HCEC 1CT (cell line): ENCODE measurements at places on chromosomes 16 and 17.

DNA sequence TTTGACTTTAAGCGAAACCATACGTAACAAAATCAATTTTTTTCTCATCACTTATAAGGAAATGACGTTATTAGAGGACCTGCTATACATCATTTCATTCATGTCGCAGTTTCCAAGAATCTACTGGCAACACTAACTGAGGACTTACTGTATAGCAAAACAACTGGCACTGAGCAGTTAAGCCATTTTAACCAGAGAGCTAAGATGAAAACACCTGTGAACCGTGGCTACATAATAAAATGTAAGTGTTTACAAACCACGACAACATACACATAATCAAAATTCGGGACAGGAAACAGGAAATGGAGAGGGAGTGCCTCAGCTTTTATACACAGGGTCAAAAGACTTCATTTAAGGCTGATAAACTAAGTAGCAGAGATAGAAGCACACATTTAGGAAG is 29.5 kb downstream of the METTL16 start:
- DNase-seq = no peak

DNA sequence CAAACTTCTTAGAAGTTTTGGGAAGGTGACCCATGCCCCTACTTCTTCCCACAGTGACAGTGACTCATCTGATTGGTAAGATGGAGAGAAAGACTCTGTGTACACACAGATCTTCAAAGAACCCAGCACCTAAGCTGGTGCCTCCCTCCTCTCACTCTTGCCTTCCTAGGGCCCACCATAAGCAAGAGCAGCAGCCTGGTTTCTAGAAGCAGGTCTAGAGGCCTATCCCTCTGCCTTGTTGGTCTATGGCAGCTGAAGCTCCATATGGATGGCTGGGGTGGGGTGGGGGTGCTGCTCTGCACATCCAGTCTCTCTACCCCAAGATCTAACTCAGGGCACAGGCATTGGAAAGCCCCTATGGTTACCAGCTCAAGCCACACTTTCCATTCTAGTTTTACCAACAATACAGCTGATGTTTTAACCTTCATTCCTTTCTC is 47.5 kb downstream of the STAT3 start:
- no peak for DNase-seq

DNA sequence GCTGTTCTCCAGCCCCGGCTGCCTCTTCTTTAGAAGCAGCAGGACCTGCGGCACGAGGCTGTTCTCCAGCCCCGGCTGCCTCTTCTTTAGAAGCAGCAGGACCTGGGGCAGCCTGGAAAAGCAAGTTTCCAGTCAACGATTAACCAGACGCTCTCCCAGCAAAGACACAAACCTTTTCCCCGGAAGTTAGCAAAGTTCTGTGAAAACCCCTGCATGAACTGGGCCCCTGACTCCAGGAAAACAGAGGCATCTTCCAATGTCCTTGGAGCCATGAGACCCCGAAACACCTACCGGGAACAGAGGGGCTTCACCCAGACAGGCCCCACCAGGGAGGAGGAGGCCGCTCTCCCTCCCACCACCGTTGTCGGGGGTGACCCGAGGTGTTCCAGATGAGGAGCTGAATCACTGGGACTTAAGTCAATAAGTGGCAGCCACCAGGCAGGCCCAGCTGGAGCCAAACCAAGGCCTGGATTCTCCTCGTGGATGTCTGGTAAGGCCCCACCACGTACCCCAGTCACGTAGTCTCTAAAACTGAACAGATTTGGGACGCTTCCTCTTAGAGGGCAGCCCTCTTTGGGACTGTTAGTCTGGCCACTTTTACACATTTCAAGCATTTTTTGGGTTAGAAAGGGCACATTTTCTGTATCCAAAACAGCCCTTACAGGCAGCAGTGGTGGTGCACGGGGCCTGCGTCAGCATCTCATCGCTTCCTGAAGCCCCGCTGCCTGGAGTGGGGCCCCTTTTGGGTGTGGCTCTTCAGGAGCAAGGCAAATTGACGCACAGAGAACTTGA is at the start of gene RPH3AL:
TSS of gene RPH3AL (minus strand) at position 387 of the 792 bp plus-strand sequence. CDS start 25,264 bp downstream, outside the sequence.
- DNase-seq = no peak

GRCh38 chr16:57159447-57159846 is 26.4 kb downstream of the PSME3IP1 start:
- DNase-seq = no peak

DNA sequence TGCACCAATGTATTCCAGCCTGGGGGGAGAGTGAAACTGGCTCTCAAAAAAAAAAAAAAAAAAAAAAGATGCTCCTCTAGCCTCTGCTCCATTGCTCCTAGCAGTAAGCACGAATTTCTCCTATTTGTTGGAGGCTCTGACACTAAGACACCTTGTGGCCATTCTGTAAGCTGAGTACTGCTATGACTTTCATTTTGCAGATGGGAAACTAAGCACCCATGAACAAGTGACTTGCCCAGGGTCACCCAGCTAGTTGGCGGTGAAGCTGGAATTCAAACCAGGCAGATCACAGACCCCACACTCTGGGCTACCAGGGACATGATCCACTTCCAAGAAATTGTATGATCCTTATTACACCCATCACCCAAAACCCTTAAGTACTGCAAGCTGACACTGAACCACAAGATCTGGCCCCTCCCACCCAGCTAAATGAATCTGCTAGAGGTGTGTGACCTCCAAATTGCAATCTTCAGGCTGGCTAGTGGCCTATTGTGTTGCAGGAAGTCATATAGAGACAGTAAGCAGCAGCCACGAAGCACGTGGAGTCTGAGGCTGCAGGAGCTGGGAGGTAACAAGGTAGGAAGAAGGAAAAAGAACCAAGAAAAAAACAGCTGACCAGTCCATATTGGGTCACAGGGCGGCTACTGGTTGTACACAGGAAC is 209.4 kb downstream of the XYLT1 start:
- no peak for DNase-seq

DNA sequence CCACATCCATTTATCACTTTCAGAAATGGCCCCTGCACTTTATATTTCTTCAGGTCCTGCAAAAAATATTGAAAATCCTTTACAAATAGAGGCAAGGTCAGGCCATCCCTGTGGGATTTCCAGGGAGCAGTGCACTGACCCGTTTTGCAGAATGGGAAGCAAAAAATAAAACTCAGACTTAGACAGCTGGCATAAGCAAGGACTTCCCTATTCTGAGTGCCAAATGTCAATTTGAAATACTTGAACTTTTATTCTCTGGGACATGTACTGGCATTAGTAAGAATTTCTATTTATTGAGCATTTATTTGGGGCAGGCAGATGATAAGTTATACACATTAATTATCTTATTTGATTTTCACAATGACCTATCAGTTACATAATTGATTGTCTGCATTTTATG is 32.4 kb downstream of the PRKCB start:
- no peak for DNase-seq

GRCh38 chr16:11258553-11259492 is 2.8 kb upstream of the SOCS1 start:
- no peak for DNase-seq

DNA sequence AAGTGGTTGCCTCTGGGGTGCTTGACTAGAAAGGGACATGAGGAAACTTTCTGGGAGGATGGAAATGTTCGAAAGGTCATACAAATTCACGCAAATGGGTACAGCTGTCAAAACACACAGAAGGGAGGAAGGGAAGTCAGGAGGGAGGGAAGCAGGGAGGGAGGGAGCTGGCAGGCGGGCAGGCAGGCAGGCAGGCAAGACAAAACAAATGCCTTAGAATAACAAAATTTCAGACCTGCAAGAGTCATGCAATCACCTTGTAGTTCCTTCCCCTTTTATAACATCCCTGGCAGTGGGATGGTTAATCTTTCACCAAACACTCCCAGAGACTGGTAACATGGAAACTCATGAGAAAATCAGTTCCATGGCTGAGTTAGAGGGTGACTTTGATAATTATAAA is 189.2 kb downstream of the STX8 start:
- DNase-seq = no peak

DNA sequence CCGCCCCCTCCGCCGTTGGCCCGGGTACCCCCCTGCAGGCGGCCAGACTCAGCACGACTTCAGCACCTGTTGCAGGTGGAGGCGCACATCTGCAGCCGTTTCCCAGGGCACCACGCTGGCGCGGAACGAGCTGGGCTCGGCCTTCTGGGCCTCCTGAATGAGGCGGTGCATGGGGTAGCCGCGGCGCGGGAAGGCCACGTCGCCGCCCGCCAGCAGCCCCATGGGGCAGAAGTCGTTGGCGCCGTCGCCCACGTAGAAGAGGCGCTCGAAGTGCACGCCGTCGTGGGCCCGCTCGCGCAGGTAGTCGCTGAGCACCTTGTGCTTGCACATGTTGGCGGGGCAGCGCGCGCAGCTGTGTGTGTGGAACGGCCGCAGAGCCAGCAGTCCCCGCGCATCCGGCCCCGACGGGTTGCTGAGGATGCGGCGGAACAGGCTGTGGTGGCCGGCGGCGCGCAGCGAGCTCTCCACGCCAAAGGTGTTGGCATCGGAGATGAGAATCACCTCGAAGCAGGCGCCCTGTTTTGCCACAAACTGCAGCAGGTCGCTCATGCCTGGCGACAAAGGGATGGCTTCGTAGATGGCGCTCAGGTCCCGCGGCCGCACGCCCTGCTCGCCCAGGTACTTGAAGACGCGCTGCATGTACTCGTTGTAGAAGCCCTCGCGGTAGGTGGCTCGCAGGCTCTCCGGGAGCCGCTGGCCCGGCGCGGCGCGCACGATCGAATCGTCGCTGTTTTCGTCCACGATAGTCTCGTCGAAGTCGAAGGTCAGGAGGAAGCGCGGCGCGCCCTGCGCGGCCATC is 6.2 kb downstream of the PHOSPHO1 start:
- no peak for DNase-seq

DNA sequence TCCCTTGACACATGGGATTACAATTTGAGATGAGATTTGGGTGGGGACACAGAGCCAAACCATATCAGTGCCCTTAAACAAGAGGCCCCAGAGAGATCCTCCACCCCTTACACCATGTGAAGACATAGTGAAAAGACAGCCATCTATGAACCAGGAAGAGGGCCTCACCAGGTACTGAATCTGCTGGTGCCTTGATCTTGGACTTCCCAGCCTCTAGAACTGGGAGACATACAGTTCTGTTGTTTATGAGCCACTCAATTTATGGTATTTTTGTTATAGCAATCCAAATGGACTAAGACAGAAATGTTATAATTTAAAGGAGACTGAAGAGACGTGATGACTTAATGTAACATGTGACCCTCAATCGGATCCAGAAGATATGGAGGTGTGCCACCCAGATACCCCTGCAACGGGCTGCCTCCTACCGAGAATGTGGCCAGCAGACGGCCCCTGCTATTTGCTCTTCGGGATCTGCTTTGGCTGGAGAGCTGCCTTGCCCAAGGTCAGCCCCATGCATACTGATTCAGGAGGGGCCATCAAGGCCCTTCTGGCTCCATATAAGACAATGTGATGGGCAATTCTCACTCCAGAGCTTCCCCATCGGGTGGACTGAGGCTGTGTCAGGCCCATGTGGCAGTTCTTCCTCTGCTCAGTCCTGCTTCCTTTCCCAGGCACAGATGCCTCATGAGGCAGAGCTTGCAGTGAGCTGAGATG is 80.6 kb downstream of the NETO2 start:
- no peak for DNase-seq

DNA sequence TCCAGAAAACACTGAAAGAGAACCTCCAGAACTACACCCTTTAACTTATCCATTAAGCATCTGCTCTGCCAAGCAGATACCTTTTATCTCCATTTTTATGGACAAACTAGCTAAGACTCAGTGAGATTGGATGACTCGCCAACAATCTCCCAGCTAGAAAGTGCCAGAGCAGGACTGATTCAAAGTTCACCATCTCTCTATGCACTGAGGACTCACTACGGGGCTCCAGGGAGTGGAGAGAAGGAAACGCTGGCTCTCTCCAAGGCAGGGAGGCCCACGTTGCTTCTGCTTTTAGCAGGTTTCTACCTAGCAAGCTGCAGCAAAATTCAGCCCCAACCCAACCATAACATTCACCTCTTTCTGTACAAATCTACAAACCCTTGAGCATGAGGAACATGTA is 52.8 kb upstream of the ARHGAP44 start:
- no peak for DNase-seq

- DNase-seq = no peak
These were observed 57.2 kb downstream of the VAC14 start for GRCh38 chr16:70743791-70744190.
